ENCODE measurements at places on chromosomes 5 and 9.

- no peak for DNase-seq
Measured at GRCh38 chr5:100755435-100755834, 147.6 kb downstream of the ST8SIA4 start.

DNA sequence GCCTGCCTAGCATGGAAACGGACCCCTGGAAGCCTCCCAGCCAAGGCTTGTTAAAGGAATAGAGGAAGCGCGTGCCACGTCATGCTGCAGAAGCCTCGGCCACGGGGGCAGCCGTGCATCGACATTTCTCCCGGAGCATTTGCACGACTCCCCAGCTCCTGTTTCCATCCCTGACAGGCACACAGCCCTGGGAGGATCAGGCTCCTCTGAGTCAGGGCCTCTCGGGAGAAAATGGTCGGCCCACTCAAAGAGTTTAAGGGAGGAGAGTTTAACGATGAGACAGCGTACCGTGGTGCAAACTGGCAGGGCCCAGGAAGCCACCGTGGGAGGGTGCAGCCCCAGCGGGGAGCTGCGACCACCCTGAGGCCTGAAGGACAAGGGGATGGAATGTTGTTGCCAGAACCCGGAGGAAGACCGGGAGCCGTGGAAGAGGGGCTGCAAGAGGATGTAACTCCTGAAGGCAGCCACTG, 213.6 kb downstream of the PAX5 start:
- no peak for DNase-seq

- no peak for DNase-seq
Measured at GRCh38 chr9:20940447-20941173, 90.8 kb downstream of the HACD4 start.

DNA sequence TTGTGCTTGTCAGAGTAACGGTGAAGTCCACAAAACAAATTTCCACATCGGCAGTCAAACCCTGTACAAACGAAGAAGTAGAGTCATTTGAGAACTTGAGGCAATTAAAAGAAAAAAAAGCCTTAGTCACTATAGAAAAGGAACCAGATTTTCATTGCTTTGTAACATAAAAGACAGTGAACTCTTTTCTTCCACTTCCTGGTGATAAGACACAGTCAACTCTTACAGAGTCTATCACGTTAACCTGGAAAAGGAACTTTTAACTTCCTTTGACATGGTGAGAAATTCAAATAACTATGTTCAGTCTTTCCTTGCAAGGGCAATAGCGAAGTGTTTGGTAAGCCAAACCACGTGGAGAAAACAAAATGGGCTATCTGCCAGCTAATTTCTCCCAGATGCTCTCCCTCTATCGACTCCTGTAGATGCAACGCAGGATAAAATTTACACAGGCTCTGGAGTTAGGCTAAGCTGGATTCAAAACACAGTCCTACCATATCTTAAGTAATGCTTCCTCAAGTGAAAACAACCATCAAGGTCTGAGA, 8.9 kb downstream of the ZFAND5 start:
- DNase-seq = no peak

DNA sequence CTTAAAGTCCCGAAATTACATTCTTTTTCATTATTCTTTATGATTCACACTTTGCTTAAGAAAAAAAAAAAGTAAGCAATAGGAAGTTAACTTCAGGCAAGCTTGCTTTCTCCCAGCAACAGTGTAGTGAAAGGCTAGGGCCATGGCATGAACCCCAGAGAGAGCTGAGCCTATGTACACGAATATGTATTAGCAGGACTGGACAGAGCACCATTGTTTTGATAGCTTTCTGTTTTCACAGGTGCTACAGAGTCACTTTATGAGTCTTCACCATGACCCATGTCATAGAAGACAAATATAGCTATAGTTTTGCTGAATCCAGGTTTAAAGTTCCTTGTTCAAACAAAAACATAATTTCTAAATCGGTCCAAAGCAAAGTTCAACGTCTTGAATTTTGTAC, 199.2 kb downstream of the ADAMTSL1 start:
- DNase-seq = no peak

DNA sequence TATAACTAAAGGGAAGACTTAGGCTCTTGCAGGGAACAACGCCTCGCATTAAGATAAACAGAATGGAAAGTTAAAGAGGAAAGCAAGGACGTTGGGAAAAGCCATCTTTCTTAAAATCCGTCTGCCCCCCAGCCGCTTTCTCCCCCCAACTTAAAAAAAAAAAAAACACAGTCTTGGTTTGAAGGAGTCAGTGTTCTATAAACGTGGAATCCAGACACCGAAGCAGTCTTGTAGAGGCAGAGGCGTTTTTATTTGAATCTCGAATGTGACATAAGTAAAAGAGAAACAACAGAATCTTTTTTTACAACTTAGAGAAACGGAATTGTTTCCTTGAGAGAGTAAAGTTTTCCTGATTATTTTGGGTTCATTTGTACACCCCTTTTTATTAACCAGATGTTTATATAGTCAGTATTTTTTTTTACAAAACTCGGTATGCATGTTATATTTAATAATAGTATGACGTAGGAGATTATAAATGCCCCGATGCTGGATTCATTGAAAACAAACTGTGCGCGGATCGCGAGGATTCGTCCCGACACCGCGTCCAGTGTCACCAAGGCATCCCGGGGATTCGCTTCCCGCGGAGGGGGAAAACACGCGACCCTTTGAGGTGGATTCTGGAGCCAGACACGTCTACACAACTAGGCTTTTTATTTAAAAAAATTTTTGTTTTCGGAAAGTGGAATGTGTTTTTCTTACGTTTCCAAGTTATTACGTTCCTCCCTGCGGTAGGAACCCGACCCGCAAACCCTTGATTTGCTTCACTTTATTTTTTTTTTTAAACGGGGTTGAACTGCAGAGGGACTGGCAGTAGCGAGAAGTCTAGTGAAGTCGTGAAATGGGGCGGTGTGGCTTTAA, 6.7 kb downstream of the PTCH1 start:
- no peak for DNase-seq

GRCh38 chr9:134661791-134662142, 20.2 kb downstream of the COL5A1 start:
- no peak for DNase-seq

DNA sequence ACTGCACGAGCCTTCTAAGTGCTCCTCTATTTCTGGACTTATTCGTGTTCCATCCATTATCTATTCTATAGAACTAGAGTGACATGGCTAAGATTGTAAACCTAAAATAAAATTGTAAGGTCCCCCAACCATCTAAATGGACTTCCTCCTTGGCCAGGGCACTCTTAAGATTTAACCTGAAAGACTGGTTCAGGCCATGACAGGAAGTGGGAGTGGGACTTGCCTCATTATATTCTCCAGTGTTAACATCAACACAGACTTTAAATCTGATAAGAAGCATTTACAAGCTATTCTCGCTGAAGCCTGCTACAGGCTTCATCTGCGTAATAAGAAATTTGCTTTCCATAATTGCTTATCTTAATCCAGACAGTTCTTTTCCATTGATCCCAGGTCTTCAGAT, 117.0 kb downstream of the SSBP2 start:
- no peak for DNase-seq

Data from iPS-NIHi11 (cell line).